ENCODE measurements at places on chromosomes 4 and X.

DNA sequence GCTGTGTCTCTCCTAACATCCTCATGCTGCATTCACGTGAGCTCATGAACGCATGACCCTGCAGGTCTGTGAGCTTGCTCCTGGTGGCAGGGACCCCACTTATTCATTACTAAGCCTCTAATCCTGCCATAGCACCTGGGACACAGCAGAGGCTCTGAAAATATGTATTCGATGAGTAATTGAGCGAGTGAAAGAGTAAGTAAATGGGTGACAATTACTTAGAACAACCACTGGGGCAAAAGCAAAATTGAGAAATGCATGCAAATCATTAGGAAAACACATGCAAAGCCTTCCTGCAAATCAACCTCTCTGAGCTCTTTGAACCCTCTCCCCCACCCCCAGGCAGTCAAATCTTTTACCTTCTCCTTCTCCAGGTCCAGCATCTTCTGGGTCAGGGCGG is 23.6 kb upstream of the C4orf50 start:
- DNase-seq: no peak

- peak; percentile 17 for DNase-seq
These were observed 226.7 kb upstream of the PRKX start for GRCh38 chrX:3940000-3940610.

- peak; percentile 52 for DNase-seq
These were observed 763 bp downstream of the CASK start for GRCh38 chrX:41922431-41923151.

DNA sequence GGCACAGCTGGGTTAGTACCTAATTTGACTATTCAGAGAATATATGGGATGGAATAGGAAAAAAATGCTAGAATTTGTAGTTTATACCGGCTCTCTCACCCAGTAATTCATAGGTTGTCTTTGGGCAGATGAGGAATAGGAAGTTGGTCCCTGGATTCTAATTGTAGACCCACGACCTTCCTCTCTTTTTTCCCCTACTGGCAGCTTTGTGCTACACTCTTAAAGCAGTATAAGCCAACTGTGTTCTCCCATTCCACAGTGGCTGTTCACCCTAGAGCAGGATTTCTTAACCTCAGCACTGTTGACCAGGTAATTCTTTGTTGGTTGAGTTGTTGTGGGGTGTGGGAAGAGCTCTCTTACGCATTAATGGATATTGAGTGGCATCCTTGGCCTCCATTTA is 92.9 kb downstream of the FNIP2 start:
- no peak for DNase-seq

DNA sequence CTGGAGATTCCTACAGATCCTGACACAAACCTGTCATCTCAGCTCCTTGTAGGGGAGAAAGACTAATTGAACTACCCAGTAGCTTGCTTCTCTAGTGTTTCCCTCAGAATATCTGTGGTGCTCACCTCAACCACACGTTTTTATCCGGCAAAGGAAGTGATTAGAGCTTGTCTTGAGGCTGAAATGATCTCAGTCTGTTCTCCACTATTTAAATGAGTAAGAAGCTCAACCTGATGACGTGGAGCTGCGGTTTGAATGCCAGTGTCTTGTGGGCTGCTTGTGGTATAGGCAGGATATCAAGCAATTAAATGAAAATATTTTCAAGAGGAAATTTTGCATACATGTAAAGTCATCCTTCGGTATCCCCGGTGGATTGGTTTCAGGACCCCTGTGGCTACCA is 270.2 kb downstream of the TLL1 start:
- no peak for DNase-seq

GRCh38 chr4:172486531-172486930 is 673.3 kb downstream of the GALNTL6 start:
- no peak for DNase-seq

DNA sequence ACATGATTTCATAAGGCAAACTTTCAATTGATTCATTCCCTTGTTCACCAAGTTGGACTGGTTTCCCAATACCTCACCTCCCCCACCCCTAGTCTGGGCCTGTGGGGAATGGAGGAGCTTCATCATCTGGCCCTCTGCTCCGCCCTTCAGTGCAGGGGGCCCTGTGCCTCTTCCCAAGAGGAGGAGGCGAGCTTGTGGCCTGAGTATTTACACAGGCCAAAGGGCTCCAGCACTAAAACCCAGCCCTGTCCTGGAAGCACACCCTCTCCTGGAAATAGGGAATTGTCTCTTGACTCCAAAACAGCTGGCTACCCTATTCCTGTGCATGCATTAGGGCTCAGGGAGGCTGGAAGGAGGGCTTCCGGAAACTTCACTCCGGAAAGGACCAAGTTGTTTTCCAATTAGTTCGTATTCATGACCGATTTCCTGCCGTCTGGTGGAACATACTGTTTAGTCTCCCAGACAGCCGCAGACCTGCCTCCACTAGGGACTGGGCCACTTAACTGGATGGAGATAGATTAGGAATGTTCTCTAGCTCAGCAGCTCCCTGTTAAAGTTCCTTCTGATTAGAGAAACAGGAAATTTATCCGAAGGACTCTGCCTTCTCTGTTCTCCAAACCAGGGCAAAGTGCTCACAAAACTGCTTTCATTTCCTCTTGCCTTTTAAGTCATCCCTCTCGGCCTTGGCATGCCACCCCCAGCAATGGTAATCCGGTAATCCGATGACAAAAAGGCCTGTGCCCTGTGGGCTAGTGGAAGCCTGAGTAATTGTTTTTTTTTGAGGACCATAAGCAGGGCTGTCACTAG is 5.8 kb downstream of the SRPX2 start:
- peak; percentile 27 for DNase-seq
